ENCODE measurements at places on chromosomes 1 and 21.

GRCh38 chr1:45375104-45376090 is 35.2 kb upstream of the MUTYH start:
- DNase-seq = no peak

DNA sequence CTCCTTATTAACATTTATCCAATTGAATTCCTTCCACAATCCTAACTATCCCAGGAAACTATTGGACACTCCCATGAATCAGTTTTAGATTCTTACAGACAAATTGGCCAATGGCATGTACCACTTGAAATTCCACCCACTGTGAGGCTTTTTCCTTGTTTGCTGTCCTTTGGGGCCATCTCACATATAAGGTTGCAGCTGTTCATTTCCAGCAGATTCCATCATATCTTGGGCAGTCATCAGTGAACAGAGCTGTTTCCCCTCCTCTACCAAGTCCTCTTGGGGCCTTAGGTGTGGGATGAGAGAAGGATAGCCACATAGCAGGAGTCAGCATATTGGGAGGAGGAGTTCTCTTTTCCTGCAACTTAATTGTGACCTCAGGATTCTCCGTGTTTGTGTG is 109.1 kb downstream of the HHAT start:
- DNase-seq = no peak

DNA sequence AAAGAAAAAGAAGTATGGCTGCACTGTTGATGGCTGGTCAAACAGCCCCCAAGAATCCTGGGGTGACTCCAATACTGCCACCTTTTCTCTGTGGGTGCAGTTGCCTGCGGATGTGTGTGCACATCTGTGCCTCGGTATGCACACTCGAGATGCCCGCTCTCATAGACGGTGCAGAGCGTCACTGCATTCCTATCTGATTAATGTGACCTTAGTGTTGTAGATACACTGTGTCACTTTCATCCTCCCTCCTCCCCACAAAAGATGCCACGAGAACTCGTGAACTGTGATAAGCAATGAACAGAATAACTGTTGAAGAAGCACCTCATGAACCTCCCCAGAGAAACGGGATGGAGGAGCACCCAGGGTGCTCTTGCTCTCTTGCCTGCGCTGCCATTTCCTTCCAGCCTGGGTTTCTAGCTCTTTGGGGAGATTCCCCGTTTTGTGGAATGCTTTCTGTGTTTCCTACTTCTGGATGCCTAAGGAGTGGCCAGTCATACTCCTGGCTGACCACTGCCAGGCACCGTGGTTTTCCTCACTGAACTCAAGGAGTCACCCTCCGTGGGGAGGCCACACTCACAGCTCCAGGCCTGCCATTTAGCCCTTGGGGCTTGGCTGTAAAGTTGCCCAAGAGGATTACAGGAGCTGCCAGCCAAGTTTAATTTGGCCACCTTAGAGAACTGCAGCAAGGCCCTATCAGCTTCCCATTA is 32.0 kb downstream of the NTPCR start:
- no peak for DNase-seq

- DNase-seq = no peak
These were observed 7.1 kb upstream of the C1orf115 start for GRCh38 chr1:220682901-220683576.

GRCh38 chr1:45018599-45019230 is 6.7 kb downstream of the UROD start:
- DNase-seq = no peak

GRCh38 chr1:221594576-221594975 is 147.3 kb downstream of the DUSP10 start:
- DNase-seq = no peak

DNA sequence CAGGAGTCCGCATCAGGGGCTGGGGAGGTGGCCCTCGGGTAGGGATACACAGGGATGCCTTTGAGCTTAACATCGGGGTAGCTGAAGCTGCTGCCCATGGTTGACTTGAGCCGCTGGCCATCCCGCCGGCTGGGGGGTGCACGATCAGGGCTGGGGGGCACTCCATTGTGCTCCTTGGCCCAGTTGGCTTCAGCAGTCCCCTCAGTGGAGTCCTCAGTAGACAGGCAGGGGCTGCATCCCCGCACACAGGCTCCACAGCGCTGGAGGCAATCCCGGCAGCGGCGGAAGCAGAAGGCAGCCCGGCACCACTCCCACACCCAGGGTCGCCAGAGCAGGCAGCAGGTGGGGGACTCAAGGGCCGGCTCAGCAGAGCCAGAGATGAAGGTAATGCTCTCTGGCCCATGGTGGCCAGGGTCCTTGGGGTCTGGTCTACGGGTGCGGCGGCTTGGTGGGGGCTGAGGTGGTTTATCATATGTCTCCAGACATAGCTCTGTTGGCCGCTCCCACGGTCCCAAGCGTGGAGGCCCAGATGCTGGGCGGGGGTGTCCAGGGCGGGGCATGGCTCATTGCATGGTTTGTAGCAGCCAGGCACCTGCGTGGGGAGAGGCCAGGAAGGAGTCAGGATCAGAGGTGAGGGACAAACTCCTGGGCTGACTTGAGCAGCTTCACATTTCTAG is 8.3 kb downstream of the KDF1 start:
- no peak for DNase-seq

- no peak for DNase-seq
These were observed 11.6 kb downstream of the LMNA start for GRCh38 chr1:156126043-156126629.

GRCh38 chr1:119147661-119148090 is 7.2 kb upstream of the WARS2 start:
- DNase-seq = no peak

DNA sequence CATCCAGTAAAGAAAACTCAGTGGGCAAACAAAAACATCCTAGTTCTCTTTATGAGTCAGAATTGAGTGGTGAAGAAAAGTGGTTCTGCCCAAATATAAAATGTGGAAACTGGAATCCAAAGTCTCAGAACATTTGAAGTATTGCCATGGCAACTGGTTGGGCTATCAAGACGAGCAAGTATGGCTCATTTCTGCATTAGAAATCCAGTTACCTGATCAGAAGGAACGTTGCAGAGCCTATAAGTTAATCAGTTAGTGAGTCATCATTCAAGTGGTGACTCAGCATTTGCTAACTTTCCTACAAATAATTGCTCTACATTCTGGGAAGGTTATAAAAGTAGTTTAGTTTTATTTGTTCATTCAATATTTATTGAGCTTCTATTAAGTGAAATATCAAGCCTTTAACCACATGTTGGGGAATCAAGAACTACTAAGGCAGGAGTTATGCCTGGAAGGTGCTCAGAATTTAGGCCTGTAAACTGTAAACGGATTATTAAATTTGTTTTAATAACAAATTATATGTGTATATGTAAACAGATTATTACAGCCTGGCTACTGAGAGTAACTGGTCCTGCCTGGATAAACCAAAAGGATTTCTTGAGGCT is 104.3 kb downstream of the PAPPA2 start:
- no peak for DNase-seq

DNA sequence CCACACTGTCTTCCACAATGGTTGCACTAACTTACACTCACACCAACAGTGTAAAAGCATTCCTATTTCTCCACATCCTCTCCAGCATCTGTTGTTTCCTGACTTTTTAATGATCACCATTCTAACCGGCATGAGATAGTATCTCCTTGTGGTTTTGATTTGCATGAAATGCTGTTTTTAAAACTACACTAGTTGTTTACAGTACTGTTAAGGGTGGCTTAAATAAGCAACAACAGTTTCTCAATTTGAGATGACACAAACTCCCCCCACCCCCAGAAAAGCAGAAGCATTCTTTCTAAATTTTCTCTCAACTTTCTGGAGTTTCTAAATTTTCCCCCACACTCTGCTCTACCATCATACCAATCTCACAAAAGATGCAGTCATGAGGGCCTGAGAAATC is 7.1 kb upstream of the SLAMF7 start:
- no peak for DNase-seq

DNA sequence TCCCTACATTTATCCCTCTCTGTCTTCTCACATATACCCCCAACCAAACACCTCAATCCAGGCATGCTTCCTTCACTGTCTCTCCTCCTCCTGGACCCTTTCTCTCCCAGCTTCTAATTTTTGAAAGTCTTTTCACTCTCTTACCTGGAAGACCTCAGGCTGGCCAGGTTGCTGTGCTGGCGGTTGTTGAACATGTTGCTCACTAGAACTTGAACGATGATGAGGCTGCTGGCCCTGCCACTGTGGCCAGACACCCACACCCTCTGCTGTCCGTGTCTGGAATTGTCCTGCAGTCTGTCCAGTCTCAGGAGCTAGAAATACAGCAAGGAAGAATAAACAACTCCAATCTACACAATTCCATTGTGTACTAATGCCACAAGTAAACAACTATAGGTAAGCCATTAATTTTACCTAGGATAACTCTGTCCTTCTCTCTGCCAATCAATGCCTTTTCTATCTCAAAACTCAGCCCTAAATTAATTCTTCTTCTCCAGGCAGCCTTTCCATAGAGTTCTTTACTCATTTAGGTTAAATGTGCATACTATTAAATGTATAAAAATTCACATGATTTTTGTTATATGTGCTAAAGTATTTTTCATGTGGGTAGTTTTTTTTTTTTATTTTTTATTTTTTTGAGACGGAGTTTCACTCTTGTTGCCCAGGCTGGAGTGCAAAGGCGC is 5.1 kb upstream of the CTSK start:
- no peak for DNase-seq

GRCh38 chr1:17998889-17999288 is 108.7 kb upstream of the IGSF21 start:
- DNase-seq = no peak

DNA sequence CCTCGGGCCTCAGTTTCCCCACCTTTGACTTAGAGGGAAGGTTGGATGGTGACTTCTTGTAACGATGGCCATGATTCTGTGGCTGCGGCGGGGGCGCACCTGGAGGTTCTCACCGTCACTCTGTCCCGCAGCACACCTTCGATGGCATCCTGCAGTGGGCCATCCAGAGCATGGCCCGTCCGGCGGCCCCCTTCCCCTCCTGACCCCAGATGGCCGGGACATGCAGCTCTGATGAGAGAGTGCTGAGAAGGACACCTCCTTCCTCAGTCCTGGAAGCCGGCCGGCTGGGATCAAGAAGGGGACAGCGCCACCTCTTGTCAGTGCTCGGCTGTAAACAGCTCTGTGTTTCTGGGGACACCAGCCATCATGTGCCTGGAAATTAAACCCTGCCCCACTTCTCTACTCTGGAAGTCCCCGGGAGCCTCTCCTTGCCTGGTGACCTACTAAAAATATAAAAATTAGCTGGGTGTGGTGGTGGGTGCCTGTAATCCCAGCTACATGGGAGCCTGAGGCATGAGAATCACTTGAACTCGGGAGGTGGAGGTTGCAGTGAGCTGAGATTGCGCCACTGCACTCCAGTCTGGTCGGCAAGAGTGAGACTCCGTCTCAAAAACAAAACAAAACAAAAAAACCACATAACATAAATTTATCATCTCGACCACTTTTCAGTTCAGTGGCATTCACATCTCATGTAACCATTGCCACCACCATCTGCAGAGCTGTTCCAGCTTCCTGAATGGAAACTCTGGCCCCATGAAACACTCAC is 2.1 kb upstream of the PFKL start:
- peak; percentile 11 for DNase-seq

- DNase-seq = no peak
These were observed 118.7 kb upstream of the BARHL2 start for GRCh38 chr1:90835661-90836344.

DNA sequence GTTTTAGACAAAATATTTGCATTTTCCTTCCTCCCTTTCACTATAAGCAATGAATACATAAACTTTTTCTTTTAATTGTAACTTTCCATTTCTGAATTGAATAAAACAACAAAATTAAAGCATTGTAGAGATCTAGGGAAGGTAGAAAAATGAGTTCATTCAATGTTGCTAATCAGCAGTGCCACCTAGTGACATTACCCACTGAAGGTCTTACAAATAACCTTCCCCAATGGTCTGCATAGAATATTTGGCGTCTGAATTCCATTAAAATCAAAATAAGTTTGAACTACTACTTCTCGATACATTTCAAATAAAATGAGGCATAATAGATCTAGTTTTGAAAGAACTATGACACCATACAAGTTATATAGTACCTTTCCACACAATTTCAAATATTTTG is 19.6 kb downstream of the FH start:
- no peak for DNase-seq

DNA sequence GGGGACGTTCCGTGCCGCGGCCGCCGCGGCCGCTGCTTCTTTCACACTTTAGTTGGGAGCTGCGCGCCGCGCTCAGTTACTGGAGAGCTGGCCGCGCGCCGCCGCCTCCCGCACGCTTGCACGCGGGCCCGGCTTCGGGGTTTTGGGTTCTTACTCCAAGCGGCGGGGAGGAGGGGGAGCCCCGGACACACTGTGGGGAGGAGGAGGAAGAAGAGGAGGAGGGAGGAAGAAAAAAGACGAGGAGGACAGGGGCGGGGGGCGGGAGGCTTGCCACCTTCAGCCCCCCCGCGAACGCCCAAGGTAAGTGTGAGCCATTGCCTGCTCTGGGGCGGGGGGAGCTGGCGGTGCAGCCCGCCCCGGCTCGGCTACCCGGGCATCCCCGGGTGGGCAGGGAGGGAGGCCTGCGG is 243 bp downstream of the C1orf21 start:
- no peak for DNase-seq

- DNase-seq = no peak
These were observed 63.2 kb upstream of the DUSP10 start for GRCh38 chr1:221805121-221805520.

- DNase-seq = no peak
These were observed 38.6 kb downstream of the DIRAS3 start for GRCh38 chr1:68011657-68012375.

- DNase-seq = no peak
These were observed 43.4 kb downstream of the RPS6KC1 start for GRCh38 chr1:213094446-213094845.

GRCh38 chr1:74995821-74996220 is 138.4 kb upstream of the LHX8 start:
- no peak for DNase-seq

GRCh38 chr21:33664135-33664534 is 21.8 kb downstream of the ITSN1 start:
- no peak for DNase-seq

GRCh38 chr1:91872000-91872399 is 14.0 kb downstream of the TGFBR3 start:
- DNase-seq = no peak

DNA sequence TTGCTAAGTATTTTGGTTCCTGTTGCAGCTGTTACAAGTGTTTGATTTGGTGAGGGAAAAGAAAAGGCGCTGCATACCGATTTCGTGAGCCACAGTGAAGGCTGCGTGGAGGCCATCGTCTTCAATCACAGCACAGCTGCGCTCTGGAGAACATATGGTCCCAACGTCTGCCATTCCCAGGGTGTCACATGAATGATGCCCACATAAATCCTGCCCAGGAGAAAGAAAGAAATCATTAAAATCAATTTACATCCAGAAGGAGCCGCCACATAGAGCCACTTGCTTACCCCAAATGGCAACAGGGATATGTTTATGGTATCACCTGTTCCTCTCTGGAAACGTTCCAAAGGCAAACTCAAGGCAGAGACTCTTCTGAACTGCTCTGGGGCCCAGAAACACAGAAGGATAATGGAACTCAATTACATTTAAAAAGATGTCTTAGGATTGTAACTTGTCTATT is 12.2 kb downstream of the ADAMTS5 start:
- no peak for DNase-seq

GRCh38 chr1:233819042-233819441 is 85.4 kb upstream of the SLC35F3 start:
- DNase-seq = no peak

- DNase-seq = no peak
These were observed 211.1 kb downstream of the MRPL39 start for GRCh38 chr21:25396135-25396711.

Data from NCI-H1048 (cell line).